HCT116 (cell line): ENCODE measurements at places on chromosomes 2 and 18.

- no peak for DNase-seq
- H3K36me3 ChIP-seq, result no peaks in the 10 kb centered on the region
- no peak overlapping the region for H3K4me3 ChIP-seq
- no peaks in the 10 kb centered on the region for H3K27me3 ChIP-seq
- H3K27ac ChIP-seq, result no peak overlapping the region
Observed at GRCh38 chr2:105866216-105867185, 121.8 kb downstream of the NCK2 start.

DNA sequence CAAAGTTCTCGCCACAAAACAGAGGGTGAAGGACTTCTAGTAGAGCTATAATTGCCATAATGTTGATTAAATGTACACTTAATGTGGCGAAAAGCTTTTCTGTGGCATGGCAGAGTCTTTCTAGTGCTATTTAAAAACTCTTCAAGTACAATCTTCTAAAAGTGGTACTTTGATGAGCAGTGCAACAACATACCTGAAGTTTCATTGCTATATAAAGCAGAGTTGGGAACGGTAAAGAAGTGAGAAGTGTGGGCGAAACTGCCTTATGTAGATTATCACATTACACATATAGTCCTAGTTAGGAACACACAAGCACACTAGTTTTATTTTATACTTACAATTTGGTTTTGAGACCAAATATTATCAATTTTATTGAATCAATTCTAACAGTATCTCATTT lies 49.5 kb downstream of the FIGN start:
- no peaks in the 10 kb centered on the region for H3K36me3 ChIP-seq
- no peak for DNase-seq
- no peaks in the 10 kb centered on the region for H3K4me1 ChIP-seq
- no peak overlapping the region for H3K4me3 ChIP-seq
- H3K27ac ChIP-seq, result no peak overlapping the region
- peaks cover 55% of the 10 kb centered on the region for H3K27me3 ChIP-seq

DNA sequence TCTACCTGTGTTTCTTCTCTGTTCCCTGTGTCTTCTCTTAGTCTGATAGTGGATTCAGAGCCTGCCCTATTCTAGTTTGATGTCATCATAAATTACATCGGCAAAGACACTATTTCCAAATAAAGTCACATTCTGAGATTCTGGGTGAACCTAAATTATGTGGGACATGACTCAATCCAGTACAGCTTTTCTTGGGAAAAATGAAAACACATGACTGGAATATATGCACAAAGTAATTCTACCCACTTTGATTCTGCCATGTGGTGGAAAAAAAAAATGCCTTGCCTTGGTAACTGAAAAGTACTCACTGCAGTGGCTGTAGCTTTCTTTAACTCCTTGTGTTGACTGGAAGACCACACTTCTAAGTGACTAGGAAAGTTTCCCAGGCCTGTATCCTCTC lies 73.7 kb downstream of the LRATD1 start:
- DNase-seq, result no peak
- no peak overlapping the region for H3K4me3 ChIP-seq
- H3K27me3 ChIP-seq, result no peaks in the 10 kb centered on the region
- H3K36me3 ChIP-seq, result no peaks in the 10 kb centered on the region

DNA sequence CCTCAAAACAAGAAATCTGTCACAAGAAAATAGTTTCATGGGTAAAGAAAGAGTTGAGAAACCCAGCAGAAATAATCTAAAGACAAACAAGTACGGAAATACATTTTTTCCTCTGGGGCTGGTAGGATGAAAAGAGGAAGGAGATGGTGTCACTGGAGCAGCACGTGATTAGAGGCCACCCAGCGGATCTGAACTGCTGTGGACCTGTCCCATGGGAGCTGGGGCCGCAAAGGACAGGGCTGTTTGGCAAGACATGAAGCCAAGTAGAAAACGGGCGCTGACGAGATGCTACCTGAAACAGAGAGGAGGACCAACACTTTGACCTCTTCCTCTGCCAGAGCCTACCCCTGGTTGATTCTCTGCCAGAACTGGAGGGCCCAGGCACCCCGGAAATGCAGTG lies 295.4 kb upstream of the ATP5MC3 start:
- H3K4me3 ChIP-seq, result no peak overlapping the region
- no peaks in the 10 kb centered on the region for H3K27me3 ChIP-seq
- H3K4me1 ChIP-seq, result peaks cover 8% of the 10 kb centered on the region
- DNase-seq, result no peak
- no peaks in the 10 kb centered on the region for H3K36me3 ChIP-seq
- no peak overlapping the region for H3K27ac ChIP-seq
